ENCODE measurements at places on chromosomes 16 and 17.
A peak's percentile ranks its signal among the peaks of the same experiment; 100 is the strongest.

GRCh38 chr16:55592306-55592705 lies 25.8 kb downstream of the CAPNS2 start:
- no peak for DNase-seq

DNA sequence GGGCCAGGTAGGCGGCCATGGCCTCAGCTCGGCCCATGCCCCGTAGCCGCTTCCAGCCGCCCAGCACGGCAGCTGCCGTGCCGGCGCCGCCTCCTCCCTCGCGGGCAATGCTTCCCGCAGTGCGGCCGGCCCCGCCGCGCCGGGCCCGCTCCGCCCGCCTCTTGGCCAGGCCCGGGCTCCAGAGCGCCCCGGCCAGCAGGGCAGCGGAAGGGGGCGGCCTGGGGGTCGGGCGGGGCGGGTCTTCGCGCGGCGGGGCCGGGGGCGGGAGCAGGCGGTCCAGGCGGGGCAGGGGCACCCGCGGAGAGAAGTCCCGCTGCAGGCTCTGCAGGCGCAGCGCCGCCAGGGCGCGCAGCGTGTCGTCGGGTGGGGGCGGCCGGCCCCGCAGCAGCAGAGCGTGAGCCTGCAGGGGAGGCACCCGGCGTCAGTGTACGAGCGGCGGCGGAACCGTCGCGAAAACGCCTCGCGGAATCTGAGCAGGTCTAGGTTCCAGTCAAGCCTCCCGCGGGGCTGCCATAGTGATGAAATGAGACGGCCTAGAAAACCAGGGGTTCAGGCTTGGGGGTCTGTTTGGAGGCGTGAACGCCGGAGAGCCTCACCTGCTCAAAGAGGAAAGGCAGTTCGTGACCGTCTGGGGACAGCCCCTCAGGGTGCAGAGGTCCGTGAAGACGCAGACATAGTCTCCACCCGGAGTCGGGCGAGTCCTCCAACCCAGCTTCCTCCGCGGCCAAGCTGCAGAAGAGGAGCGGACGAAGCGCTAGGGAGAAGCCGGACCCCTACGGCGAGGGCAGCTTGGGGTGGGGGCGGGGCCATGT lies 6.6 kb downstream of the PLEKHH3 start:
- DNase-seq, result no peak

GRCh38 chr17:13490906-13491482 lies 110.7 kb downstream of the HS3ST3A1 start:
- DNase-seq, result no peak

DNA sequence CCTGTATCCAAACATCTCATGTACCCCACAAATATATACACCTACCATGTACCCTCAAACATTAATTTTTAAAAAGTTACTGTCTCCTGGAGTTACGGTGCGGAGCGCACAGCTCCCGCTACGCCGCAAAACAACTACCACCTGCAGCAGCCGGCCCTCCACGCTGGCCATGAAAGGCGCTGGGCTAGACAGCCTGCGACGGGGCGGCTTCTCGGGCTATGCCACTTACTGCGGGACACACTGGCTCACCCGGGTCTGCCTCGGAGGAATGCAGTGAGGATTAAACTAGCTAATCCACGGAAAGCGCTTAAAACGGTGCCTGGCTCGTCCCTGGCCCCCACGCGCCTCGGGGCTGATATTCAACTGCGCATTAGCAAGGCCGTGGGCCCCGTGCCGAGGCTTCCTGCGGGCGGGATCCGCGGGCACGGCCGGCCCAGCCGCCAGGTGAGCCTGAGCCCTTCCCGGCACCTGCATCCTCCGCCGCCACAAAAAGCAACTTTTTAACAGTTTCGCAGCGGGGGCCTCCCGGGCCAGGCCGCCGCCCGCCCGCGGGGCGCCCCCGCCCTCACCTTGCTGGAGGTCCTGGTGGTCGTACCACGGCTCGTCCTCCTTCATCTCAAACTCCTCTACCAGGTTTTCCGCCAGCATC lies 633 bp downstream of the CDR2 start:
- DNase-seq, result peak; percentile 30

DNA sequence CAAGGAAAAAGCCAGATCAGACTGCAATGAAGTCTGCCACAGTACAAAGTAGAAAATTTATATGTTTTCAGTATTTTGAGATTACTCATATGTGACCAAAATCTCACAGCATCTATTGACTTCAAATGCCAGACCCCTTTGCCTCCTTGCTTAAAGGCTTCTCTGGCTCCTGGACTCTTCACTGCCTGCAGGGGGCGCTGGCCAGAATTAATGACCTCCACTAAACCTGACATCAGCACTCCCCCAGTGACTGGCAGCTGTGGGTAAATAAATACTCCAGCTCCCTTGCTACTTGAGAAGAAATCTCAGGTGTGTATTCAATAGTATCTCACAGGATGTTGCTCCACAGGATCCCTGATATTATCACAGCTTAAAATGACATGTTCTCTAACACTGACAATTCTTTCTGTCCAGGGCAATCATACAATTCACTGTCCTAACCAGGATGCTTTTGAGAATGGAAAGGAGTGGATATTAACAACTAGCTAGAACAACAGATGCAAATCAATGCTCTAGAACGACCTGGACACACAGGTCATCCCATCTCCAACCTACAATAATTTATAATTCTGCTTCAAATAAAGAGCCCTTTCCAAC lies 4.0 kb downstream of the BECN1 start:
- peak; percentile 67 for DNase-seq

- no peak for DNase-seq
These were observed 14.3 kb downstream of the ACSF2 start for GRCh38 chr17:50440172-50440837.

- no peak for DNase-seq
These were observed 37.1 kb upstream of the FOXJ1 start for GRCh38 chr17:76178124-76178523.

GRCh38 chr16:65453646-65454045 lies 331.8 kb upstream of the CDH11 start:
- DNase-seq, result no peak

DNA sequence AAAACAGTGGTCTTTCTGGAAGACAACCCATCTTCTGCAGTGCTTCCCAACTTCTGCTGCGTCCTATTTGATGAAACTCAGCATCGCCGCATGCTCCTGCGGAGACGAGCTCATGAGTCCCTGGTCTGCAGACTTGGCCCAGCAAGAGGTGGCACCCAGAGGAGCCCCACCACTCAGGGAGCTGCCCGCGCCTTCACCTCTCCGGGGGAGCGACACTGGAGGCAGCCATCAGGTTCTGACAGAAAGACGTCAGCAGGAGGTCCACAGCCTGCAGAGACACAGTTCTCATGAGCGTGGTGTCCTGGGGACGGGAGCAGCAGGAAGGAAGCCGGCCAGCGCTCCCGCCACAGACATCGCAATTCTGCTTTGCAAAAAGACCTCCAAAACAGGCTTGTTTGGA lies 46.1 kb downstream of the FANCA start:
- no peak for DNase-seq

DNA sequence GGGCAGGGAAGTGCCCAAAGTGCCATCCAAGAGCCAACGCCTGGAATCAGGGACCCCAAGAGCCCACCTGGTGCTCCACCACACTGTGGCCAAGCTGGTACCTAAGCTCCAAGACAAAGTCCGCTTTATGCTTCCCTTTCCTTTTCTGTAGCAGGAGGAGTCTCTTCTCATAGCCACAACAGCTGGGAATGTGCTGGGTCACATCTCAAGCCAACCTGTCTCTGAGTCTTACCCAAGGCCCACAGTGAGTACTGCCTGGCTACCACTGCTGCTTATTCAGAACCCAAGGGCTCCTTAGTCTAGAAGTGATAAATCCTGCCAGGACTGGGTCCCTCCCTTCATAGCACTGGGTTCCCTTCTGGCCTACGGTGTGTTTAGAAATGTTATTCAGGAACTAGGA lies 49.8 kb downstream of the ERCC4 start:
- no peak for DNase-seq

DNA sequence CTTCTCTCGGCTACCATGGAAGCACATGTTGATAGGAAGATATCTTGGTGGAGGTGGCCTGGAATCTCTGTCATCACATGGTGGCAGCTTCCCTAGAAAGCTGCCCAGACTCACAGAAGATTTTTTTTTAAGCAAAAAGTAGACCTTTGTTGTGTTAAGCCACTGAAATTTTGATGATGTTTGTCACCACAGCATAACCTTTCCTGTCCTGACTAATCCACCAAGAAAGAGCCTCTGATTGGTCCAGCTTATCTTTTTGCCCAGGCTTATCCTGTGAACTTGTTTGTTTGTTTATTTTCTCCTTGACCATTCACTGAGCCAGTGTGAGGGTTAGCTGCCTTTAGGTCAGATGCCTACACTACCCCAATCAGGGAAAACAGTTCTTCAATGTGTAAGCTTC lies 96.5 kb upstream of the LHX1 start:
- no peak for DNase-seq

Data from stimulated activated CD4-positive, alpha-beta T cell treated with anti-CD3 and anti-CD28 coated beads, Interleukin-4, amount 100 ng/mL, for 48 hours (primary cell).